ENCODE measurements at places on chromosomes 12 and 14.

- DNase-seq, result no peak
These were observed 206.8 kb upstream of the BCL2L14 start for GRCh38 chr12:11863988-11864387.

GRCh38 chr12:74539261-74539660 is 1.6 kb downstream of the ATXN7L3B start:
- DNase-seq, result no peak

- no peak for DNase-seq
These were observed 58.2 kb downstream of the ESR2 start for GRCh38 chr14:64235652-64236640.

DNA sequence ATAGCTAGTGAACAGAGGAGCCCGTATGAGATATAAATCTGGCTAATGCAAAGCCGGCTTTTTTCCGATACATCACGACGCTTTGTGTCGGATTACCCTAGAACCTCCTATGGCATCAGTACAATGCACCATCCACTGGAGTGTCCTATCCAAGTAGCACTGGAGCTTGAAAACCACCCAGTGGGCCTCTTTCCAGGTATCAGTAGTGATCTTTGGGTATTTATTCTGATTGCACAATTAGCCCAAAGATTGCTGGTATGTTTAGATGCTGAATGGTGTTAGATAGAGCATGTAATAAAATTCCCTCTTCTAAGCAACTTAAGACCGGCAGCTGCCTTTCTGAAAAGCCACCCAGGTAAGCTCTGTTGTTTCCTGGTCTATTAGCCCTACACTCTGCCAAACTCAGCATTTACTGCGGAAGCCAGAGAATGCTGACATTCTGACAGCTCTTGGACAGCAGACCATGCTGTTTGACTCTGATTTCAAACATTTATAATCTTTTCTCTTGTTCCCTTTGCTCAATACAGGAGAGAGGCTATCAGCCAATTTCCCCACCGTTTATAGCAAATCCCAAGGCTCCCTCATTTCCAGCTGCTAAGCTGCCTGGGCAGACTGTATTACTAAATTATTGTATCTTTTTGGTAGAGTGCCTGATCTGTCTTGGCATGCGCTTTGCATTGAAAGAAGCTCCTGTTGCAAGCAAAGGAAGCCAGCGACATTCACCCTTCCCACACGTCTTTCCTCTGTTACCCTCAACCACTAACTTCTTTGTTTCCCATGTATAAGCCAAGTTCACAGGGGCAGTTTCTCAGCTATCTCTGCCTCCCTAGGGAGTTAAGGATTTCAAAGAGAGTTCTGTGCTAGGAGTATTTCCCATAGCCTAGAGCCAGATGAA is 388.3 kb upstream of the GARIN6 start:
- no peak for DNase-seq

DNA sequence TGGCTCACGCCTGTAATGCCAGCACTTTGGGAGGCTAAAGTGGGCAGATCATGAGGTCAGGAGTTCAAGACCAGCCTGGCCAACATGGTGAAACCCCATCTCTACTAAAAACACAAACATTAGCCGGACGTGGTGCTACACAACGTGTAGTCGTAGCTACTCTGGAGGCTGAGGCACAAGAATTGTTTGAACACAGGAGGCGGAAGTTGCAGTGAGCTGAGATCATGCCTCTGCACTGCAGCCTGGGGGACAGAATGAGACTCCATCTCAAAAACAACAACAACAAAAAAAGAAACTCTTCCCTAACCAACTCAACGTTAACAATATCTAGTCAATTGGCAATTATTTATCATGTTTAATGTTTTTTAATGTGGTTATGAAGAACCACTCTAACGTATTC is 89.3 kb downstream of the EPS8 start:
- DNase-seq, result no peak

DNA sequence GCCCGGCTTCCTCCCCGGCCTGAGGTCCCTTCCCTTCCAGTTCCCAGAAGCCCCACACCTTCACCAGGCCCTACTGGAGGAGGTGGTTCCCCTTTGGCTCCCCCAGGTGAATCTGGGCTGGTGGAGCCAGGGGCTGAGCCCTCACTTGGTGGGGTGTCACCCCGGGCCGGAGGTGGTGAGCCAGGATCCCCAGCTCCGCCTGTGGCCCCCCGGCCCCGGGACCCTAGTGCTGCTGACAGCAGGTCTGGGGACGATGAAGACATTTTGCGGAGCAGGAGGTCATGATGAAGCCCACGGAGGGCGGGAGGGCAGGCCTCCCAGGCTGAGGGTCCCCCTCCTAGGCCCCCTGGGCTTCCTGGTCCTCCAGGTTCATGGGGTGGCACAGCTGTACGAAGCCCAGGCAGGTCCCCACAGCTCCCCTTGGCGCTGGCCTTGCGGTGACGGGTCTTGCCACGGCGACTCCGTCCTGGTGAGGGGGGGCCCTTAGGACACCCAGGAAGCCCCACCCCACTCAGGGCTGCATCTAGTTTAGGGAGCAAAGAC is 16.6 kb downstream of the MAP3K12 start:
- no peak for DNase-seq

GRCh38 chr14:44403193-44403592 is 103.9 kb downstream of the FSCB start:
- no peak for DNase-seq

DNA sequence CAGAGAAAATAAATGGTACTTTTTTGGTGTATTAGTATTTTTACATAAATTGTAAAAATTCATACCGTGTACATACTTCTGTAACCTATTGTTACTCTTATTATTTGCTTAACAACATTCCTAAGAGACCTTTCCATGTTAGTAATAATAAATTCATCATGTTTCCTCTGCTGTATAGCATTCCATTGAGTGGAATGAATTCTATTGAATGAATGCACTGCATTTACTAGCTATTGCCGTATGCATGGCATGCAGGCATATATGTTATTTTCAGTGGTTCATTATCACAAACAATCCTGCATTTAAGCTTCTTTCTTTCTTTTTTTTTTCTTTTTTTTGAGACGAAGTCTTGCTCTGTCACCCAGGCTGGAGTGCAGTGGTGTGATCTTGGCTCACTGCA is 137.6 kb upstream of the TBX3 start:
- no peak for DNase-seq

GRCh38 chr12:110829308-110829707 is 17.5 kb upstream of the CCDC63 start:
- no peak for DNase-seq

DNA sequence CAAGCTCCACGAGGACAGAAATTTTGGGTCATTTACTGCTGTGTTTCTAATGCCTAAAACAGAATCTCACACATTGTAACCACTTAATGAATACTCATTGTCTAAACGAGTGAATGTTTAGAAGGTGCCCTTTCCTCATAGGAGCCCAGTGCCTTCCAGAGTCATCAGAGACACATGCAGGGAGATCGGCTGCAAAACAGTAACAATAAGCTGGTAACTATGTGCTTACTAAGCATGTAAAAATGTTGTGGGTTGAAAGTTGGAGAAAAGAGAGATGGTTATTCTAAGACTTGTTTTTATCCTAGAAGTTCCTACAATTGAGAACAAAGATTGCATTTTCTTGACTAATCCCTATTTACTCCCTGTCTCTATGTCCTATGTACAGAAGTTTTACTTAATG is 7.4 kb downstream of the TESPA1 start:
- DNase-seq, result peak; percentile 21

- no peak for DNase-seq
These were observed 170.9 kb downstream of the PPM1H start for GRCh38 chr12:62763861-62764645.

- no peak for DNase-seq
These were observed 39.2 kb downstream of the NPAS3 start for GRCh38 chr14:32977913-32978312.

GRCh38 chr14:91754185-91754584 is 22.3 kb upstream of the CATSPERB start:
- DNase-seq, result no peak

DNA sequence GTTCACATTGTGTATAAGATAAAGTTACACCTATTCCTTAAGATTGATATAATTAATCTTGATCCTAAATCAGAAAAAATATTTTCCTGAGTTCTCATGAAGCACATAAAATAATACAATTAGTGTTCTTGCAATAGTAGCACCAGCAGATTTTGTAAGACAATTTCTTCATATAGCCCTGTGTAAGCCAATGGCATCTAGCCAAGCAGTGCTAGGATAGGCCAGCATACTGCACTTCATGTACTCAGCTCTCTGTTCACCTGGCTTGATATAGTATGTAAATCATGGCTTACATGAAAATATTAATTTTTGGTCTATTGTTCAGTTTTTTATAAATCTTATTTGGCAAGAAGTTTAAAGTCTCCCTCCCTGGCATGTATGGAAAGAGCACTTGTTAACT is 1.9 kb downstream of the KLRF2 start:
- no peak for DNase-seq

GRCh38 chr12:92529944-92530343 is 172.8 kb upstream of the PLEKHG7 start:
- DNase-seq, result no peak

DNA sequence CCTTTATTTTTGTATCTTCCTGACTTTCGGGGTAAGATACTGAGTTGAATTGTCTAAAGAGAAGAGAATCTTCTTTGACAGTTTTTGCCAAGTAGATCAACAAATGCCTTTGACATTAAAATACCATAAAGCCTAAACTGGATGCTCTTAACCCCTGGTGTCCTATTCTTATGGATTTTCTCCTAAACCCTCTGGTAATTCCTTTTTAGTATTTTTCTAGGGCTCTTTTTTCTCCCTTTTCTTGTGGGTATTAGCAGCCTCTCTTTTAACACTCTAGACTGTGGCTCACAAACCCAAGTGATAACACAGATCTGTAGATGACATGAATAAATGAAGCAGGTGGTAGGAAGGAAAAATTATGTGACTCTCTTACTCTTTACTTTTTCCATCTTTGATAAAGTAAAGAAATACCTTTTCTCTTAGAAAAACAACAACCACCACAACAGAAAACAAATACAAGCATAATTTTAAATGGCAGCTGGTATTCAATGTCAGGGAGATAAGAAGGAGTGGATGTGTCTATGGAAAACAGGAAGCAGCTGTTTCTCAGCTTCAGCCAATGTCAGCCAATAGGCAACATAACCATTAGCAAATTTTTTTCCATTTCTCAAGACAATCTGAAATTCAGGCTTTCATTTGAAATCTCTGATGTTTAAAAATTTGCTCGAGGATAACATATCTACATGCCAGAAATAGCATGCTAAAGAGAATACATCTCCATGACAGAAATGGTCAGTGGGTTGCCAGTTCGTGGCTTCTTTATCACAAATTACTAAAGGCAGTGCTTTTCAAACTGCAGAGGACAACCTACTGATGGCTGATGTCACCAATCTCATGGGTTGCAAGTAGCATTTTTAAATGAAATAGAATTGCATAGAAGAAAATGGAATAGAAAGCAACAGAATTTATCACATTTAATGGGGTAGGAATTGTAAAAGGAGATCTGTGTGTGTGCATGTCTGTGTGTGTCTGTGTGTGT is 123.1 kb upstream of the KRR1 start:
- DNase-seq, result no peak

- DNase-seq, result no peak
These were observed 22.8 kb upstream of the GALNT16 start for GRCh38 chr14:69237142-69237541.

GRCh38 chr12:42091769-42092168 is 52.9 kb downstream of the GXYLT1 start:
- DNase-seq, result no peak

DNA sequence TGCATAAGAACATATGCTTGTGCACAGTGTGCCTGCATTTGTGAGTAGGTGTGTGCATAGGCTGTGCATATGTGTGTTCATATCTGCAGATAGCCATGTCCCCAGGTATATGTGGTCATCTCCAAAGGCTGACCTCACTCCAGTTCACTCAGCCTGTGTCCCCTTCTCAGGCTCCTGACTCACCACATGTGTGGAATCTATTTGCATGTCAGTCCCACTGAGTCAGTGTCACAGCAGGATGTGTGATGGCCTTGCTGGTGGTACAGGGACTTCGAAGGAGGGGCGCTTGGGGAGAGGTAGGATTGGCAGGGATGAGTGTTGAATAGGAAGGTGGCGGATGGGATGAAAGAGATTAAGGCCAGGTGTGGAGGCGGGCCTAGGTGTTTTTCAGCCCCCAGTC is 35.5 kb downstream of the KRT80 start:
- DNase-seq, result no peak

DNA sequence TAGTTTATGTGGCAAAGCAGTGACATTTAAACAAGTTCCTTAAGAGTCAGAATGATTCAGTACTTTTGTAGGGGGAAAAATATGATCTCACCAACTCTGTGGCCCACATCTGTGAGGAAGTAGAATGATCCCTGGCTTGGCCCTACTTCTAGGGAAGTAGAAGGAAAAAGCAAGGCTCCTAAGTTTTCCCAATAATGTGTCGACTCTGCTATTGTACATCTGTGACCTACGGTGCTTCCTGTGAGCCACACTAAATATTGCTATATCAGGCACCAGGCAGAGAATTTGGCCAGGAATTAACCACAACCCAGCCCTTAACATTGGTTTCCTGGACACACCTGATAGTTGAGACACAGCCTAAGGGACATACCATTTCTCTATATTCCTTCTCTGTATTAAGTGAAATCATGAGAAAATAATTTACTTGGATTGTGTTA is 9.3 kb upstream of the NID2 start:
- DNase-seq, result no peak

DNA sequence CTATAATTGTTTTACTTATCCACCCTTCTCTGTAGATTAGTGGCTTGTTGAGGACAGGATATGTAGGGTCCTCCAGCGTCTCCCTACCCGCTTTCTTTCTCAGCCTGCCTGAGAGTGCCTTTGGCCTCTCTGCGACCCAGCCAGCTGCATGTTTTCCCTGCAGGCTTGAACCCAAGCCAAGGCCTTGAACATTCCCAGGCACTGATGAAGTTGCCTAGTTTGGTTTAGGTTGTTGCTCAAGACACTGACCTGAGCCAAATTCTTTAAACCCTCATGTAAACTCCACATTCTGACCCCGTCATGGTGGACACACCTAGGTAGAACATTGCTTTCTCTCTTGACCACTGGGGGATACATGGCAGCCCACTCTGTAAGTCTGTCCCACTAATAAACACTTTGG is 33.4 kb upstream of the TXNRD1 start:
- DNase-seq, result peak; percentile 89

DNA sequence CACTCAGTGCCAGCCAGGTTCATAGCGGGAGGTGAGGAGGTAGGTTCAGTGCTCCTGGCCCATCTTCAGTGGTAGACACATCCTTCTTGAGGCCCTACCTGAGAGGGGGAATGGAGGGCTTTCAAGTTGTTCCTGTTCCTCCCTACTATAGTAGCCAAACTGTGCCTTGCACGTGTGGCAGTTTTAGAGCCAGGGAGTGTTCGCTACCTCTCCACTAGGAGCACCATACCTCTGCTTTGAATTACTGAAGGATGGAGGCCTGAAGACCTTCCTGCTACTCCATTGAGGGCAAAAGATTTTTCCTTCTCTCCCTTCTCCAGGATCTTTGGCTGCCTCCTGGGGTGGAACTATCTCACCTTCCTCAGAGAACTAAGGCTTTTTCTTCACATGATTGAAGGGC is 5.9 kb upstream of the ALG10 start:
- no peak for DNase-seq

- no peak for DNase-seq
These were observed 67.8 kb upstream of the FICD start for GRCh38 chr12:108447168-108447832.

Measured in AG09309 (cell line).